ENCODE measurements at places on chromosomes 6 and 20.

- DNase-seq, result no peak
Observed at GRCh38 chr6:106637717-106638341, 8.5 kb downstream of the QRSL1 start.

- no peak for DNase-seq
Observed at GRCh38 chr6:128630213-128630612, 109.8 kb upstream of the PTPRK start.

- DNase-seq, result no peak
Observed at GRCh38 chr20:45174434-45175364, at the start of gene PI3. Gene PI3 (plus strand): TSS chr20:45174902. CDS start chr20:45174923, 21 bp downstream.

DNA sequence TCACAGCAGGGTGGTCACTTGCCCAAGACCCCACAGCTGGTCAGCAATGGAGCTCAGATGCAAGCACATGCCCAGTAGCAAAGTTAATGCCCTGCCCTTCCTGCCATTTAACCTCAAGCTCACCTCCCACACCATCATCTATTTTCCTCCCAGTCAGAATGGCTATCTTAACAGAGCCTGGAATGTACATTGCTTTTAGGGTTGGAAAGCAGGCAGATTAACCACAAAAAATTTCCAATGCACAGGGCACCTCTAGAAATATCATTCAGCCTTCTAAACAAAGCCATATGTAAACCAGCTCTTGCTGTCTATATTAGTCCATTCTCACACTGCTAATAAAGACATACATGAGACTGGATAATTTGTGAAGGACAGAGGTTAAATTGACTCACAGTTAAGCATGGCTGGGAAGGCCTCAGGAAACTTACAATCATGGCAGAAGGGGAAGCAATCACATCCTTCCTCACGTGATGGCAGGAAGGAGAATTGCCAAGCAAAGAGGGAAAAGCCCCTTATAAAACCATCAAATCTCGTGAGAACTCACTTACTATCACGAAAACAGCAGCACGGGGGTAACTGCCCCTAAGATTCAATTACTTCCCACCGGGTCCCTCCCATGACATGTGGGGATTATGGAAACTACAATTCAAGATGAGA, 106.9 kb downstream of the FYN start:
- no peak for DNase-seq

DNA sequence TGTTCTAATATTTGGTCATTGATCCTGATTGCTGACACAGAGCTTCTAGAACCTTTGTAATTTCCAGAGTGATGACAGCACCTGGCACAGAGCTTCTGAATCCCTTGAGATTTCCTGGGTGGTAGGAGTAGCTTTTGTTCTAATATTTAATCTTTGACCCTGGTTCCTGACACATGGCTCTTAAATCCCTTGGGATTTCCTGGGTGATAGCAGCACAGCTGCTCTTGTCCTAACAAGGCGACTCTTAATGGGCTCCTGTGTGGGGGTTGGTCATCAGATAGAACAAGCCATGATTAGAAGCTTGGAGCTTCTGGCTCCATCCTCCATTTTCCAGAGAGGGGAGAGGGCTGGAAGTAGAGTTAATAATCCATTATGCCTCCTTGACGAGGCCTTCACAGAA, 18.4 kb downstream of the GMPR start:
- no peak for DNase-seq

DNA sequence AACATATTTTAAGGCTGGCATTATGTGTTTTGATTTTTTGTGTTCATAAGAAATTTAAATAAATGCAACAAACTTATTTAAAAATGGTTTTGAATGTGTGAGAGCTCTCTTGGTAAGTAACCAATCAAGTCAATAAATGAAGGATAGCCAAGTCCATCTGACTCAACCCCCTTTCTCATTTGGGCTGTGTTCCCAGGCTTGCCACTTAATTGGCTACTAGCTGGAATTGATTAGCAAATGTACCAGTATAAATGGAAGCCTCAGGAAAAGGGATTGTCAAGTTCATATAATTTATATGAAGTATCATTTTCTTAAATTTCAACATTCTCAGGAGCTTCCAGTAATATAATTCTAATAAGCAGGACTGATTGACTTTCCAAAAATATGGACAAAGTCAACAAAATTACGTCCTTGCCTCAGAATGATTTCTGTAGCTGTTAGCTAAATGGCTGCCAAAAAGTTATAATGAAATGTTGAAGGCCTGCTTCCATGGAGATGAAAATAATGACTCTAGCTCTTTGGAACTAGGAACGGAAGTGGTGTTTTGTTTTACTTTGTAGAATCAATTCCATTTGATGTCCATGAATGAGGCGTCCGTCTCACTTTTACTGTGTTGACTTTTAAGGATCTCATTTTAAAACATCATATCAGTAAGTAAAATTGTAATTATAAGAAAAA, 614.9 kb downstream of the CDH26 start:
- peak; percentile 79 for DNase-seq

GRCh38 chr6:83708970-83709747, at the start of gene SNAP91:
Gene SNAP91 (minus strand): TSS chr6:83709101. CDS start chr6:83707927, 1,174 bp downstream.
- DNase-seq, result peak; percentile 74

DNA sequence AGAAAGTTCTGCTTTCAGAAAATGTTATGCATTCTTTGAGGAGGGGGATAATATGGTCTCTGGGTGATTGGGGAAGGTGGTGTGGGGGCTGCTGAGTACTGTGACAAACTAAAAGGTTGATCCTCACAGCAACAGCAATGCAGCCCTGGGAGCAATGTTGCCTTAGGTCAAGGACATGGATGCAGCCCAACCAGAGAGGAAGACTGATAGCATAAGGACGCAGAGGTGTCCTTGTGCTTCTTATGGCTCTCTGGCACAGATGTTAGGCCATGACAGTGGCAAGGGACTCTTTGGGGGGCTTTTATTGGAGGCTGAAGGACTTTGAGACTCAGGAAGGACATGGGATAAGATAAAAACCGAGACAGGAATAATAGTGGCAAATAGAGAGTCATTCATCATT, 186.2 kb upstream of the PHACTR1 start:
- no peak for DNase-seq

DNA sequence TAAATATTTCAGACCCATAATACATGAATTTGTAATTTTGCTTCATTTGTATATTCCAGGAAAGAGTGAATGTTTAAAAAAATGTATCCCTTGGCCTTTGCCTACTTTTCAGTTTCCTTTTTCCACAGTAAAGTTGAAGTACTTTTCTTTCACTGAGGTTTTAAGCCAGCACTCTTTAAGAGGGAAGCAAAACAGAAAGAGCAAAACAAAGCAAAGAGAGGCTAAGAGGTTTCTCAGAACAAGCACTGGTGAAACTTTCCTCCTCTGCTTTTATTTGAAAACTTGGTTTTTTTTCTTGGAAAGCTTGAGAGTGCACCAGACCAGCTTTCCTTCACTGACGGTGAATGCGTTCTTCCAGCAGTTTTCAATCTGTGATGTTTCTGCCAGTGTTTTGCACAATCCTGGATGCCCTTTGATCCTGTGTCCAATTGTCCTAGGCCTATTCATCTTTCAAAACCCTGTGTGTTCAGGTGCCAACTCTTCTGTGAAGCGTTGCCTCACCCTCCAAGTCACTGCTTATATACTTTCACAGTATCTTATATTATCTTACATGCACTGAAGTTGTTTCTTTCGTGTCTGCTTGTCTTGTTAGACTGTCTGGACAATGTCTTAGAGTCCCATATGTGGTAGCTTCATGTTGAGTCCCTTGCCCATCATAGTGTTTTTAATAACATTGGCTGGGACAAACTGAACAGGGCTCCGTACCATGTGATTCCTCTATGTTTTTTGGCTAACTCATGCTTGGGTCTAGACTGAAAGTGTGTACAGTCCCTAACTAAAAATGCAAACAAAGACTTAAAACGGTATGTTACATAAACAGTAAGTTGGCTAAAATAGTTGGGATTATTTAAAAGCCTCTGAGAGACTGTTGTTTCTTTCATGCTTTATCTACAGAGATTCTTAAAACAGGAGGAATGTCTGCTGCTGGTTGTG, 1.9 kb downstream of the RNF217 start:
- no peak for DNase-seq

DNA sequence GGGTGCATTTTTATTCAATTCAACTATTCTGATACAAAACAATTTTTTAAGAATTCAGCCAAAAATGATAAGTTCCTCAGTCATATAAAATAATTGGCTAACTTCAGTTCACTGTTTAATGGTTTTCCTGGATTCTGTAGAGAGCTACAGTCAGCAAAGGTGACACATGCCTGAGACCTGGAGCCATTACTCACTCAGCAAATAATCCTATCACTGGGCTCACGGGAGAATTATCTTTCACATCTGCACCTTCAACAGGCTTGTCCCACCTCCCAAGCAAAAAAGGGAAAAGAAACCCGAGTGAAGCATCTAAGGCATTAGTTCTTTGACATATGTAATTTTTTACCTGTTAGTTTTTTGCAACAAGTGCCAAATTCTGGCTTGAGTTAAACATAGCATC, 34.9 kb upstream of the FOXA2 start:
- no peak for DNase-seq

- DNase-seq, result no peak
Observed at GRCh38 chr6:13303668-13304017, 24.7 kb downstream of the TBC1D7 start.

DNA sequence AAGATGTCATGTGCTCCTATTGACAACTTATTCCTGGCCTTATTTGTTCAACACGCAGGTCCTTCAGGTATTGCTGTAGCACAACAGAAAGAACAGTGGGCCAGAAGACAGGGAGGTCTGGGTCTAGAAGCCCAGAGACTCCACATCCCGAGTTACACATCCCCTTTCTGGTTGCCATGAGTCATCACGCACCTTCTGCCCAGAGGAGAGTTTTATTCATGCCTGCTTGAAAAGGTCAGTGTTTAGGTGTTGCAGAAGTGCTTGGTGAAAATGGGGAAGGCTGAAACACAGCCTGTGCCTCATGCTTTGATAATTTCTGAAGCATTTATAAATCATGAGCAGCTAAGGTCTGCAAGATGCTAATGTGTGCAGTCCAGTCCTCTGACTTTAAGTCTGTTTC, 256.4 kb downstream of the GMPR start:
- no peak for DNase-seq

DNA sequence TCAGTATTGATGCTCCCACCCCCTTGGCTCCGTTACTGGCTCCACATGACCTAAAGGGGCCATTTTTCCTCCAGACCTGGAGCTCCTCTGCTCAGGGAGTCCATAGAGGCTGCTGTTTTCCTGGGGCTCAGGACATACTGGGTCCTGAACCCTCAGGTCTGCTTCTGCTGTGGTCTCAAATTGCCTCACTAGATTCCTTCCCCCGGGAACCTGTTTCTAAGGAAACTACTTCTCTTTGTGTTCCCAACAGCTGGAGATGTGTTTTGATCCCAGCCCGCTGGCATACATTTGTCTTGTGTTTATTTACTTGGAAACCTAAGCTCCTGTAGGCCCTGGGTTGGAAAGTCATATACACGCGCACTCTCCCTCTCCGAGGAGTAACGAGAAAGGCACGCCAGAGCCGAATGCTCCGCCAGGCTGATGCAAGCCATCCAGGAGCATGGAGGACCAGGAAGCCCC, 222.8 kb downstream of the UST start:
- DNase-seq, result peak; percentile 16

GRCh38 chr20:20276811-20277530, 90.9 kb upstream of the INSM1 start:
- no peak for DNase-seq

- DNase-seq, result no peak
Observed at GRCh38 chr20:10662661-10663458, 10.9 kb downstream of the JAG1 start.

- no peak for DNase-seq
Observed at GRCh38 chr20:49344975-49345374, 67.1 kb upstream of the ZNFX1 start.

GRCh38 chr20:32582659-32583580, 2.2 kb downstream of the NOL4L start:
- no peak for DNase-seq

GRCh38 chr6:22145823-22146677, 150.8 kb downstream of the PRL start:
- DNase-seq, result no peak

GRCh38 chr6:25866011-25866410, 8.0 kb downstream of the SLC17A3 start:
- DNase-seq, result no peak

DNA sequence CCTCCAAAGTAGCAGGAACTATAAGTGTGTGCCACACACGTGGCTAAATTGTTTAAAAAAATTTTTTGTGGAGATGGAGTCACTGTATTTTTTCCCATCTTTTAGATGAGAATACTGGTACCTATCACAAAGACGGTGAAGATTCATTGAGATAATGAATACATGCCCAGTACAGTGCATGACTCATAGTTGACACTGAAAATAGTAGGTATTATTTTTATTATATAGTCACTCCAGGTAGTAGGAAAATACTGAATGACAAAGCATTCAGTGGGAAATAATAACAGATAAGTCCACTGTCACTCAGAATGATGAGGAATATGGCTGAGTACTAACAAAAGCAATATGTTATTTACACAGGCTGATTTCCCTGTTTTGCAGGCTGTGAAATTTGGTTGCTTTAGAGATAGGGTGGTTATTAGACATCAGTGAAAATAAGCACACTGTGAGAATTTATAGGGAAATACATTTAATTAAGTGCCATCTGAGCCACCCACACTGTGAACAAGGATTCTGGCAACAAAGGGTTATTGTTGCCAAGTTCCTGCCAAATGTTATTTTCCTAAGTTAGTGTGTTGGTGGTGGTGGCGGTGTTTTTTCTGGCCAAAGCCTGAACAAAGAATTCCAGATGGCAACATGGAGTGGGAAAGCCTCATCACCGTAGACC, 129.8 kb upstream of the FOXQ1 start:
- no peak for DNase-seq

DNA sequence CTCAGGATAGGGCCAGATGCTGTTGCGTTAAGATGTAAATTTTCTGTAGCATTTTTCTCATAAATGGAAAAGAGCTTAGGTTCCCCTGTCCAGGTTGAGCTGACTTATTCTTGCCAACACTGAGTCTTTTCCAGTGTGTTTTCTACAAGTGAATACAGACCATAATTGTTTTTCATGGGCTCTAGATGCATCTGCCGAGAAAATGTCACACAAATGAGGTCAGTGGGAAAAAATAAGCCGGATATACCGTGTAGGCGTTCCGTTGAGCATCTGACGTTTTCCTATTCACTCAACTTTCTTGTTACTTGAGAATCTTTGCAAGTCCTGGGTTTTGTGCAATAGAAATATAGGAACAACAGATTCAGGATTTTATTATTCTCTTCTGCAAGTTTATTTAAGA, 582.9 kb upstream of the CDH4 start:
- DNase-seq, result no peak

GRCh38 chr6:134707342-134708031, 242.4 kb downstream of the ALDH8A1 start:
- DNase-seq, result peak; percentile 82

DNA sequence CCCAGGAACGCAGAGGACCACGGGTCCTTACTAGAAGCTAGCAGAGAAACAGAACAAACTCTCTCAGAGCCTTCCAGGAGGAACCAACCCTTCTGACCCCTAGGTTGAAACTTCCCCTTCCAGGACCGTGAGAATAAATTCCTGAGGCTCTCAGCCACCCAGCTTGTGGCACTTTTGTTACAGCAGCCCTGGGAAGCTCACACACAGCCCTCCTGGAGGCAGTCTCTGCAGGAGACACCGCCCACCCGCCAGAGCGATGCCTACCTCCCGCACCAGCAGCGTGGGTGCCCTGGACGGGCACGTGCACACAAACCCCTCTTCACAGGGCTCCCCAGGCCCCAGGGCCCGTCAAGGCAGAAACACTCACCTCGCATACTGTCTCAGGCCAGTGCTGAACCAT, 4.2 kb downstream of the RNASET2 start:
- DNase-seq, result no peak
